ENCODE measurements at places on chromosomes 5 and 9. TPM values are rescaled to one million over a fixed set of nuclear protein-coding genes. Genes with fewer than 3 reads are reported as not detected.

DNA sequence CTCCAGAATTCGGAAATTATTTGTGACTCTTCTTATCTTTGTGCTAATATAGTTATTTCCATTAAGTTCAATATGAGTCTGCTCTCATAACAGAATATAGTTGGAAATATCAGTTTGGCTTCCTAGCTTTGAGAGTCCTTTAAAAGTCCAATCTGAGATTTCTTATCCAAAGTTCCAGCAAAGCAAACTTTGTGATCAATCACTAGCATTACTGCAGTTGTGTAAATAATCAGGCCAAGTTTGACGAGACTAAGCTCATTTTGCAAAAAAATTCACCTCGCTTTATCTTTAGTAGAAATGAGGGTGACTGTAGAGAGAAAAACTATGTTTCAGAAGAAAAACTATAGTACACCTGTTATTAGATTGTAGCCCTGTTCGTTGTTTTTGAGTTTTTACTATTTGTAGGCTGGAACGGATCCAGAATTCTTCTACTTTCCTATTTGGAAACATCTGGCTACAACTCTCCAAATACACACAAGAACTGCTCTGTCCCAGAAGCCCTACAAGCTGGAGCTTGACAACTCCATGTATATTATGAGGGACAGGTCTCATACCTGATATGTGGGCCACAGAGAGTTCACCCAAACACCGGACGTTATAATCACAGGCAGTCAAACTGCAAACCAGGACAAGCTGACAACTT is 47.8 kb downstream of the RAPGEF1 start:
- no peak overlapping the region for H3K27ac ChIP-seq
- no peaks in the 10 kb centered on the region for H3K36me3 ChIP-seq
- H3K4me3 ChIP-seq = no peak overlapping the region
- no peak for DNase-seq

- no peaks in the 10 kb centered on the region for H3K4me1 ChIP-seq
- H3K36me3 ChIP-seq = peaks cover 2% of the 10 kb centered on the region
- no peaks in the 10 kb centered on the region for H3K27me3 ChIP-seq
- no peak overlapping the region for H3K27ac ChIP-seq
- H3K4me3 ChIP-seq = no peak overlapping the region
Observed at GRCh38 chr9:70143394-70144130, 99.9 kb downstream of the MAMDC2 start.

The PCDHGB3 gene
- total RNA-seq = 9.7 TPM

The ST6GALNAC4 gene
- total RNA-seq = 34.9 TPM

DNA sequence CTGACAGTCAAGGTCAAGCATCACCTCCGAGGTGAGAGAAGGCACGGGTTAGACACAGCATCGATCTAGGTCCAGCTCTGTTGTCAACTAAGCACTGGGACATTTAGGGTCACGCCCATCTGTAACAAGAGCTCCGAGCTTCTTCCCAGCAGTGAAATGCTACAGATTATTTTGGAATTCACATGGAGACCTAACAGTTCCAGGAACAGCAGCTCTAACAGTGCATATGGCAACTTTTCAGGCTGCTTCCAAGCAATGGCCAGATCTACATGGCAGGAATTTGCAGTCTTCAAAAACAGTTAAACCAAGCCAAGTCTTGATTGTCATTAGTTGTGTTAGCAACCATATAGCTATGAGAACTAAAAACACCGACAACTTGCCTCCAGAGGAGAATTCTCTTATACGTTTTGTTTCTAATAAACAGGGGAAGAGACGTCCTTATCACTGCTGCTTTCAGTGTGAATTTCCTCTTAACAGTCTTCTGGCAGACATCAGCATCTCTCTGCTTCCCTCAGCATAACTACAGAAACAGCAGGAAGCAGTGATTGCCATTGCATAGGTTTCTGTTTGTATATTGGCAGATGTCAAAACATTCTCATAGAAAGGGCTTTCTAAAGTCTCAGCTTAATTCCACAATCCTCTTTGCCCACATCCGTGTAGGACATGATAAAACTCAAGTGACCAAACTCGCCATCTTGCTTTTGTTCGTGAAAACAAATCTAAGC is 242.1 kb upstream of the DAPK1 start:
- no peak overlapping the region for H3K4me3 ChIP-seq
- no peaks in the 10 kb centered on the region for H3K36me3 ChIP-seq
- no peak for DNase-seq
- peaks cover 3% of the 10 kb centered on the region for H3K4me1 ChIP-seq
- no peaks in the 10 kb centered on the region for H3K27me3 ChIP-seq
- no peak overlapping the region for H3K27ac ChIP-seq

The GDA gene
- not detected for total RNA-seq

Data from aorta (tissue), 5 donors.